ENCODE measurements at places on chromosomes 3 and 15. TPM values are rescaled to one million over a fixed set of nuclear protein-coding genes. Genes with fewer than 3 reads are reported as not detected.

CIDEC gene
- 1.1 TPM for total RNA-seq

PLA1A gene
- total RNA-seq, result 1.6 TPM

DNA sequence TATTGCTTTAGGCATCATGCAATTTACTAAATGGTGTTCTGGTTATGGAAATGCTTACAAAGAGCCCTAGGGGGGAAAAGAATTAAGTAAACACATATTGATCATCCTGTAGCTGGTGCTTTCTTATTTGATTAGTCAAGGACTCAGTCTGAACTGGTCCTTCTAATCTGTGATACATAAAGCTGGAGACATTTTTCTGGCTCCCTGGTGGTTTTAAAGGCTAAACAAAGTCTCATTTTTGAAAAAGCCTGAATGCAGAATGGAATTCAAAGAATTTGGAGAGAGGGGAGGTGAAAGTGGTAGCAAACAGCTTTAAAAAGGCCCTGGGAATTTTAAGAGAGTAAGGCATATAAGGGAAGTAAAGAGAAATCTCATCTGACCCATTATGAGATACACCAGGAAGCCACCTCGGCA is 149.7 kb downstream of the RBMS3 start:
- DNase-seq, result no peak

GRCh38 chr3:146888176-146888575 is 283.0 kb upstream of the PLSCR5 start:
- no peak for DNase-seq

DNA sequence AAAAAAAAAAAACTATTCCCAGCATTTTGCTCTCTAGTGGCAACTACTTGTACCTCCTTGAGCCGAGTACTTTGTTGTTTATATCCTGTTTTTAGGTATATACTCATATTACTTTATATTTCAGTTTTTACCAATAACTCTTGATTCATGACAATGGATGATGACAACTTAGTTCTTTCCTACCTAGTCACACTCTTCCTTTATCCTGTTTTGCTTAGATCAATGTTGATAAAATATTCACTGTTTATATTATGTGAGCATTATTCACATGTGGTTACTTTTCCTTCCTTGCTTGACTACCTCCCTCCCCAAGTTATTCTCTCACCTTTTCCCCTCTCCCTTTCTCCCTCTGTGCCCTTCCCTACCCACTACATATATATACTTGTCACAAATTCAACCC is 53.7 kb downstream of the NKIRAS1 start:
- no peak for DNase-seq

XYLB gene
- total RNA-seq, result 19.3 TPM

DNA sequence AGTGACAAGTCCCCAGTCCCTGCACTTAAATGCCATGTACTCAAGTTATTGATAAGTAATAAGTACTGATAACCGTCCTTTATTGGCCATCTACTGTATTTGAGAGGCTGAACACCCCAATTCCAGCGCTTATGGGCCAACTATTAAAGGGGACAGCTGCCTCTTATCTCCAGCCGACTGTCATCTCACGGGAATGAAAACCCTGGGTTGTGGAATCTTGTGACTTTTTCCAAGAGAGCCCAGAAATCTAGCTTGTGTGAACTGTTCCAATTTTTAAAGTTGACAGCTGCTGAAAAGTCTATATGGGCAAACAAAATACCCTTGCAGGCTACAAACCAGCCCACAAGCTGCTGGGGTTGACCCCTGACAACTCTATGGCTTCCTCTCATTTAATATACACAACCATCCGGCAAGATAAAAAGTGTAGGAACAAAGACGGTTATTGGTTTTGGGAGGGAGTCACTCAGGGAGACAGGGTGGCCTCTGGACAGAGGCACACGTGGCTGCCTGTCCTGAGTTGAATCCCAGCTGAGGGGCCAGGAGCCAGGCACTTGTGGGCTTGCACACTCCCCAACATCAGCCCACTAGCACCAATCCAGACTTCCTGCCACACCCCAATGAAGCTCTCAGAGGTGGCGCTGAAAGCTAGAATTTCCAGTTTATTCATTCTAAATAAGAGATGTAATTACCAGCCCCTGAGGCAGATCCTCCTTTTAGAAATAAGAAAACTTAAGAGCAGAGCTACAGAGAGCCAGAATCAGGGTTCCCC is 16.2 kb downstream of the SPSB4 start:
- DNase-seq, result no peak

AHSG gene
- total RNA-seq, result not detected

TIMP4 gene
- 16.5 TPM for total RNA-seq

SNX33 gene
- total RNA-seq, result 34.2 TPM

DNA sequence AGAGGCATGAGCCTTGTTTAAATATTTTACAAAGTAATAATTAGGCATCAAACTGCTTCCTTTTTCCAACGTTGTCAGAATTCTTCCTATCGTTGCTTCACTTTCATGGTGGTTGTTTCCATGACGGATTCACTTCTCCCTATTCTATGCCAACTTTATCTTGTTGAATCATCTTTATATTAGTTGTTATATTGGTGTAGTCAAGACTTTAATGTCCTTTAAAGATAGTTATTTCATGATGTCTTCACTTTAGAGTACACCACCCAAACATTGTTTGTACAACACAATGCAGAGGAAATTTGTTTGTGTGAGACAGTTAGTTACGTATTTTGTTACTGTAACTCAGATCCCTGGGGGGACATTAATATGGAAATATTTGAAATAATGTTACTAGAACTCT is 61.9 kb downstream of the CRYBG3 start:
- no peak for DNase-seq

PLA2G4F gene
- total RNA-seq, result 47.8 TPM

GRCh38 chr3:167772992-167773391 is 37.5 kb downstream of the SERPINI1 start:
- no peak for DNase-seq

ALCAM gene
- 67.6 TPM for total RNA-seq

FETUB gene
- not detected for total RNA-seq

DNA sequence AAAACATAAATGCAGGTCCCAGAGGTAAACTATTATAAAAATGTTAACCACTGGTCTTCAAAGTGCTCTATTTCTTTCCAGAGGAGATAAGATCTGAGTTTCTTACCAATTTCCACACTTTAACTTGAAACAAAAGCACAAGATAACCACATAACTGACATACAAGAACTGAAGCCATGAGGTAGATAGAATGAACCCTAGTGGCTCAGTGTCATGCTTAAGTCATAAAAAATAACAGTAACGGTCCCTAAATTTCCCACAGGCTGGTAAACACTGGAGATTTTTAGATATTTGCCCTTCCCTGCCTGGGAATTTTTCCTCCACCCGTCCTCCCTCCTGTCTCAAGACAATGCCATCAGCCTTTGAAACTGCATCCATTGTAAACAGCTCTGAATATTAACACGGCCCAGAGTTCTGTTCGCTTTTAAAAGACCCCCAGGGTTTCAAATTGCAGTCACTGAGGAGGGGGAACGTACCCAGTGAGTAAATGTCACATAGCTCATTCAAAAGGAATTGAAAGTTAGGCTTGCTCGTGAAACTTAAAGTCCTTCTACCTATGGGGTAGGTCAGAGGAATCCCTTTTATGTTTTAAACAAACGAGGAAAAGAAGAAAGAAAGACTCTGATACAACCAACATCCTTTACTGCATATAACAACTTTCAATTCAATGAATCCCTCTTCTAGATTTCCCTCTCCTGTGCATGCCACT is 5.7 kb downstream of the LRIG1 start:
- DNase-seq, result no peak

DNA sequence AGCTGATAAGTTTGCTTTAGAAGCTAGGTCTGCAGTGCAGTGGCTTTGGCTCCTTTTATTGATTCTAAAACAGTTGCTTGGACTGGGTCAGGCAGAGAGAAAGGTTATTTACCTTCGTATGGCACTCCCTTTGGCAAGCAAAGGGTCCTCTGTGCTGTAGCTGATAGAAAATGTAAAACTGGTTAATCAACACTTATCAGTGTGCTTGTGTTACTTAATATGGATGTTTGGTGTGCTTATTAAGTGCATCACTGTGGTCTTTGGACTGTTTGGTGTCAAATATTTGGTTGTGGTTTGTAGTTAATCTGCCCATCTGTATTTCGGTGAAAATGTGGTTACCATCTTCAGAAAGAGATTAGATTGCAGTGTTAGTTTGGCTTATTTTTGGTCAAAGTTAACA is 16.0 kb downstream of the UBE2E2 start:
- DNase-seq, result no peak

DNA sequence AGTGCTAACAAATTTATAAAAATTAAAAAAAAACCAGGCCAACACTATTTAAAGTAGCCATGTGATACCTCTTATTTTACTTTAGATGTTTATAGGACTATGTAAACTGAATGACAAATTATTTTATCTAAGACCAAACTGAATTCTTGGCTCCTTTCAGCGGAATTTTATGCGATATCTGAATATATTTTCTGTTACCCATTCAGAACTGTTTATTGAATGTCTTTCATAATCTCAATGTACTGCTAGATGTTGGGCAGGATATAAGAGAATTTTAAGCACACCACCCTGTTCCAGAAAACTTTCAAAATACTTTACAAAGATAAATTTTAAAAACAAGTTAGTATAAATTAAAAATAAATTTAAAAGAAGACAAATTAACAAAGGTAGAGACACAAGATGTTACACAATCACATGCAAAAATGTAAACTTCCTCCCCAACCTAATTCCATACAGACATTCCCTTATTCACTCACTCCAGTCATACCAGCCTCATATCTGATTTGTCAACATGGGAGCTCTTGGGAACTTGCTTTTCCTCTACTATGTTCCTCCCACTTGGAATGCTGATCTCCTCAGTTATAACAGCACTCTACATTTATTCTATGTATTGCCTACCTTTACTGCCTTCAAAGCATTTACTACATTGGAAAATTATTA is 154.6 kb upstream of the MBNL1 start:
- no peak for DNase-seq

SKOR1 gene
- 0.60 TPM for total RNA-seq

DNA sequence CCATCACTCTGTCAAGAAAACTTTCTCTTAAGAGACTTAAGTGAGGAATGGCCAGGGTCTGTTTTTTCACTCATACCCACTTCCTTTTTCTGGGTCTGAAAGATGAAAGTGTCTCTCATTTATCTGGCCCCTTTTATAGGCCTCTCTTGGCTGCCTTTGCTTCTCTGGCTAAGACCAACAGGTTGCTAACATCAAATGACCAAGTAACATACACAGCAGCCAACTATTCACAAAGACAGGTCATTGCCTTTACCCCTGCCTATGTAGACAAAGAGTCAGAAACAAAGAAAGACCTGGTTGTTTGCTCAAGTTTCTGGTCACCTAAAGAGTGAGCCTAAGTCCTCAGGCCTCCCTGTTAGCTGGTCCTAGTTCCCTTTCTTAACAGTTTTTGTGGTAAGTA is 24.0 kb upstream of the CSTA start:
- DNase-seq, result no peak

TMEM212 gene
- total RNA-seq, result not detected

FOXB1 gene
- not detected for total RNA-seq

Measured in ureter (tissue), 1 donor.